ENCODE measurements at places on chromosomes 7 and 10. TPM values are rescaled to one million over a fixed set of nuclear protein-coding genes. Genes with fewer than 3 reads are reported as not detected.

Gene RNF32
- total RNA-seq, result 1.1 TPM

Gene CLDN4
- total RNA-seq, result 208 TPM

Gene GRM3
- total RNA-seq, result not detected

Gene NKX1-2
- not detected for total RNA-seq

Gene CLCN1
- not detected for total RNA-seq

Gene PKD2L1
- total RNA-seq, result not detected

Gene BMPR1A
- total RNA-seq, result 89.5 TPM

Gene CD36
- 244 TPM for total RNA-seq

Gene TFPI2
- not detected for total RNA-seq

Gene FAM237B
- total RNA-seq, result not detected

Gene SMKR1
- 1.2 TPM for total RNA-seq

Gene POLR1F
- 17.2 TPM for total RNA-seq

Gene GFRA1
- 4.4 TPM for total RNA-seq
